ENCODE measurements at places on chromosomes 4 and X.

DNA sequence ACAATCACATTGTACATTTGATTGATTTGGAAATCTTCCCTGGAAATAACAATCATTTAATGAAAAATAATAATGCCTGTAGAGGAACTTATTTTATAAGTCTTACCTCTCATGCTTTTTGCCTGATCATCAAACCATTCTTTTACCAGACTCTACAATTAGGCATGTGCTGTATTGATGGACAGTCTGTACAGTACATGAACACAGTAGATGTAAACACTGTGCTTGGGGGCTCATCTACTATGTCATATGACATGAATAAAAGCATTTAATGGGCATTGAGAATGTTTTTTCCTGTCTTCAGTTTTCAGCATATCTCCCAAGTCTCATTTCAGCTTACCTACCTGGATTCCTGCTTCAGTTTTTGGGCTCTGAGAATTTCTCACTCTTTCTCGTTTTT lies 1070.9 kb downstream of the STIM2 start:
- no peak for DNase-seq

DNA sequence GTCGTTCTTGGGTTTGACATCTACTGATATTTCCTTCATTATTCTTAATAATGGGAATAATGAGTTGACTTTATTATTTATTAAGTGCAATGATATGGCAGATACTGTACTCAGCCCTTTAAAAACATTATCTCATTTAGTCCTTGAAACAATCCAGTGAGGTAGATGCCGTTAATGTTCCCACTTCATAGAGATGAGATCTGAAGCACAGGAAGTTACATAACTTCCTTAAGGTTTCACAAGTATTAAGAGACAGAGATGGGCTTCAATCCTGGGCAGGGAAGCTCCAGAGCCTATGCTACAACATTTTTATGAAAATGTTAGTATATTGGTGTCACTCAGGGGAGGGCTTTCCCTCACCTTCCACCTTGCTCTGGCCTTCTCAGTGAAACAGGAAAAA lies 9.7 kb upstream of the KLHL13 start:
- DNase-seq = no peak

DNA sequence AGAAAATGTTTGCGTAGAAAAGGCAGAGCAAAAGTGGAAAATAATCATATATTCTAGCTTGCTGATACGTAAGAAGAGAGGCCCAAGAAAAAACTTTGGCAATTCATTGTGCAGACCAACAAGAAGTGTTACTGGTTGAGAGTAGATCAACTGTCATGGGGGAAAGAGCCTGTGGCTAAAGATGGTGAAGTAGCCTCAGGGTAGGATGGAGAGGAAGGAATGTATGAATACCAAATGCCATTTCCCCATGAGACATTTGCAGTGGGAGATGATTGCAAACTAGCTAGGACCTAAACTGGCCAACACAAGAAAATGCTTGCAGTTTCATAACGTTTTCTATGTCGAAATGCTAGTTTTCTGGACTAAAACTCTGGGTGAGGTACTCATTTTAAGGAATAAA lies 47.7 kb upstream of the ADGRL3 start:
- no peak for DNase-seq

GRCh38 chr4:38630519-38630918 lies 33.5 kb upstream of the KLF3 start:
- no peak for DNase-seq

- no peak for DNase-seq
Observed at GRCh38 chr4:96092151-96092705, 252.3 kb downstream of the PDHA2 start.

DNA sequence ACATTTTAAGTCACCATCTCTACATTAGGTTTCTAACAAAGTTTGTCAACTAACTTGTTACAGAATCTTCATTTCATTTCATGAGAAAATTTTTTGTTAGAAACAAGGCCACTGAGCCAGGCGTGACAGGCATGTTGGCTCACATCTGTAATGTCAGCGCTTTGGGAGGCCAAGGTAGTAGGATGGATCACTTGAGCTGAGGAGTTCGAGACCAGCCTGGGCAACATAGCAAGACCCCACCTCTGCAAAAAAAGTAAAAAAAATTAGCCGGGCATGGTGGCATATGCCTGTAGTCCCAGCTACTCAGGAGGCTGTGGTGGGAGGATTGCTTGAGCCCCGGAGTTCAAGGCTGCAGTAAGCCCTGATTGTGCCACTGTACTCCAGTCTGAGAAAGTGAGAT lies 32.3 kb downstream of the FAT1 start:
- DNase-seq = no peak

DNA sequence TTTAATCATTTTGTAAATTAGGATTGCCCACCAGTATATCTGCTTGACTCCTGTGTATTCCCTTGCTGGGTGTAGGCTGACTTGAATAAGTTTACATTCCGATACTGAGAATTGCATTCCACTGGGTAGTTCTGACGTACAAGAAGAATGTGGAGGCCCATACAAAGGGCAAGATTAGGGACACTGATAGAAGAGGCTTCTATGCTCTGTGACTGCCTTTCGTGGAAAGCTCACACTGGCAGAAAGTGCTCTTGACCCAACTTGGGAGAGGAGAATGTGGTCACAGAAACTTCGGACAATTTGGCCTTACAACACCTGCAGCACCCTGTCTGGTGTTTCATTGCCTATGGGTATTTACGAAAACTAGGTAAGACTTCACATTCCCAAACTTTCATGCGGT lies 126.3 kb downstream of the RAPGEF2 start:
- DNase-seq = no peak

- no peak for DNase-seq
Observed at GRCh38 chr4:68404153-68404552, 43.1 kb upstream of the TMPRSS11E start.

- no peak for DNase-seq
Observed at GRCh38 chr4:3389233-3390215, 52.2 kb upstream of the HGFAC start.

- DNase-seq = no peak
Observed at GRCh38 chr4:73067971-73068394, 1.5 kb downstream of the COX18 start.

DNA sequence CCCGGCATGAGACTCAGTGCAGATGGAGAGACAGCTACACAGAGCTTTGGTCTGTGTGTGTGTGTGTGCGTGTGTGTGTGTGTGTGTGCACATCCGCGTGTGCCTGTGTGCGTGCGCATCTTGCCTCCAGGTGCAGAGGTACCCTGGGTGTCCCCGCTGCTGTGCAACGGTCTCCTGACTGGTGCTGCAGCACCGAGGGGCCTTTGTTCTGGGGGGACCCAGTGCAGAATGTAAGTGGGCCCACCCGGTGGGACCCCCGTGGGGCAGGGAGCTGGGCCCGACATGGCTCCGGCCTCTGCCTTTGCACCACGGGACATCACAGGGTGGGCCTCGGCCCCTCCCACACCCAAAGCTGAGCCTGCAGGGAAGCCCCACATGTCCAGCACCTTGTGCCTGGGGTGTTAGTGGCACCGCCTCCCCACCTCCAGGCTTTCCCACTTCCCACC lies 14.3 kb downstream of the FGFR3 start:
- no peak for DNase-seq

DNA sequence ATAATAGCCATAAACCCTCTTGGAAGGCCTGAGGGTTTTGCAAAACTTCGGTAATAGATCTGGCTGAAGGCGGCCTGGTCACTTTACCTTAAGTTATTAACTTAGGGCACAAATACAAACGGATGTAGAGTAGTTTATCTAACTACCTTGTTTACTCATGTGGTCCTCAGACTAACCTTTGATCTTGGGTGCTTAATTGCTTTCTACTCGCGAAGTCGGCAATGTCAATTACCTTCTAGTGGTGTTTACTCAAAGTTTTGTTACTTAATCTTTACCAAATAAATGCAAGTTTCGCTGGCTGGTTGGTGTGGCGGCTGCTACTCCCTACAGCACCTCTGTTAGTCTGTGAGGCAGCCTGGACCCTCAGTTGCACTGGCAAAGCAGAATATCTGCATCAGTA lies 8.9 kb upstream of the ZNF141 start:
- no peak for DNase-seq
